Stimulated activated CD8-positive, alpha-beta memory T cell treated with anti-CD3 and anti-CD28 coated beads, Interleukin-7, amount 100 ng/mL, for 1 hour (primary cell): ENCODE measurements at places on chromosomes 3 and 15.

- DNase-seq = no peak
Observed at GRCh38 chr3:177710506-177710905, 513.2 kb upstream of the TBL1XR1 start.

DNA sequence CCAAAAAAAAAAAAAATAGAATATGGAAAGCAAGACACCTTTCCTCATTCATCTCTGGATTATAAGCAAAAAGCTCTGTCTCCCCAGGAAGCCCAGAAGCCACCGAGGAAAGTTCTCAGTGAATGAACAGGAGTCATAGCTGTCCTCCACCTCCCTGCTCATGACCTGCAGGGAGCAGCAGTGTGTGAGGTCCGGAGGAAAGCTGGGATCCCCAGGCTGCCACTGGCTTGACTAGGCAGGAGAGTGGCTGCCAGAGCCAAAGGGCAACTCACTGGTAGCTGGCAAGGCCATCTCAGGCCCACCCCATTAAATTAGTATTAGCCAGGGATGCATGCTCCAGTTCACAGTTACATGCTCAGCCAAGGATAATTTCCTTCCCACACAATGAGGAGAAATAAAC is 191.6 kb upstream of the STT3B start:
- DNase-seq = no peak

DNA sequence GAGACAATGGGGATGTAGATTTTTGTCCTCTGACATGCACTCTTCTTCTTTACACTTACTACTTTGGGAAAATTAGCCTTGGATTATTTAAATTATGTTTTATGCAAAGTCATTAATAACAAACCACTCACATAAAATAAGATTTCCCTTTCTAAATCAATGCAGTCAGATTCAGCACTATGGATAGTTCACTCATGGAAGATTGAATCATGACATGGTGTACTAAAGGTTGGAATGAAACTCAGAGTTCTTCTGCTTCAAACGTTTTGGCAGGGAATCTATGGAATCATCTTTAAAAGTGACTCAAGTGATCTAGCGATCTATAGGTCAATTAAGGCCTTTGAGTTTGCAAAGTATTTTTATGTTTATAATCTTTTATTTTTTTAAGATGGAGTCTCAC is 154.3 kb downstream of the KCNMB2 start:
- no peak for DNase-seq

DNA sequence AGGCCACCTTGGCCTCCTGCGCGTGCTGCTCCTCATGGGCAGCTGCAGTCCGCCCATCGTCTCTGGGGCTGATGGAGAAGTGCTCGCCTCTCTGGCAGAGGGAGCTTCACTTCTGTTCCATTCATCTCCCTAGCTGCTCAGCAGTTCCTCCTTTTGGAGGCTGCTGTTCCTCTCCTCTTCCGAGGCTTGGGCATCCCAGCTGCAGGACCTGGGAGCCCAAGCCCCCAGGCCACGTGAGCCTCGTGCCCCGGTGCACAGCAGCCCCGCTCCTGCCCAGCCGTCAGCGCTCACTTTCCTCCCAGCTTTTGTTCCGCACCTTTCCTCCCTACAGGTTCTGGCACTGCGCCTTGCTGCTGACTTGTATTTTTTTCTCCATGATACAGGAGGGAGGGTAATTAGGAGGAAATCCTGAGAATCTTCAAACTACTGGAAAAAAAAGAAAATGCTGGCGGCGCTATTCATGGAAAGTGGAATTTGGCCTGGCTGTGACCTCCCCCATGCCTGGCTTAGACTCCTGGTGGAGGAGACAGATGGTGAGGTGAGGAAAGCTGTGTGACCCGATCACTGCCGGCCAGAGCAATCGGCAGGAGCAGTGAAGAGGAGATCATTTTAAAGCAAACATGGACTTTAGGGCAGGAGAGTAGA is 210.1 kb downstream of the CHST2 start:
- no peak for DNase-seq

DNA sequence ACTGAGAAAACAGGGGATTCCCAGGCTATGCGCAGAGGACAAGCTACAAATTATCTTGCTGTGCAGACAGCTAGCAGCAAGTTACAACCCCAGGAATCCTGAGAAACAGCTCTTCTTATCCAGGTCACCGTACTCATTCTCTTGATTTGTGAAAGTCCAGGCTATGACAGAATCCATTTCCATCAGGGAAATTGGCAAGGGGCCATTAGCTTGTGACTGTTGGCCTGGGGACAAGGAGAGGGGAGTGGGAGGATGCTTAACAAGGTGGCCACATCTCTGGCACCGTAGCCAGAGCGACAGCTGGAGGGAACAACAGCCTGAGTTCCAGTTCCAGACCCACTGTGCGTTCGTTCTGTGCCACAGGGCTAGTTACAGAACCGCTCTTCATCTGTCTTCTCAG is 44.9 kb upstream of the PLXNA1 start:
- no peak for DNase-seq

GRCh38 chr3:167675848-167676247 is 22.1 kb upstream of the WDR49 start:
- no peak for DNase-seq
